Activated T-cell treated with anti-CD3 and anti-CD28 coated beads for 4 hours (primary cell): ENCODE measurements at places on chromosomes 3 and 15.

DNA sequence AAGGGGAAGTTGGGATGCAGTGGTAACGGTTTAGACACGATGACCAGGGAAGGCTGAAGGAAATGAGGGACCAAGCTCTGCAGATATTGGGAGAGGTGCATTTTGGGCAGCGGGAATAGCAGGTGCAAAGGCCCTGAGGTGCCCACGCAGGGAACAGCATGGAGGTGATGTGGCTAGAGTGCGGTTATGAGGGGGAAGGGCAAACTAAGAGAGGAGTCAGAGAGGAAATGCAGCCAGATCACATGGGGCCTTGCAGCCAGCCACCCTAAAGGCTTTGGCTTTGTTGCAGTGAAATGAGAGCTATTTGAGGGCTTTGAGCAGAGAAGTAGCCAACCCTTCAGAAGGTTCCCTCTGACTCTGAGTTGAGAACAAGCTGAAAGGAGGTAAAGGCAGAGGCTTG is 2.6 kb downstream of the SPATA12 start:
- no peak for DNase-seq

DNA sequence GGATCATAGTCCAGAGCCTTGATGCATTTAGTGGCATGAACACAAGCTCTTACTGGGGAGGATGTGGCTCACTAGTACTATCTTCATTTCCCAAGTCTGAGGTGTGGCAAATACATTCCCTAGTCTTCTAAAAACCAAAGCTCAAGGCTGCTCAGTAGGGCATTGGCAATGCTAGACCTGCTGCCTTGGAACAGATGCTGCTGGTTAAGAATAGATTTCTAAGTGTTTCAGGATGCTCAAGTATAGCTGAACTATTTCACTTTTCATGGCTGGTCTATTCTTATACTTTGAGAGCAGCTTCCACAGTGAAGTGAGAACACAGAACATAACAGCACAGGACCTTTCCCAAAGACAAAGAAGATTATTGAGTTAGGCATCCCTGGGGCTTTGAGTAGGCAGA is 178.8 kb downstream of the CHST2 start:
- DNase-seq, result no peak

DNA sequence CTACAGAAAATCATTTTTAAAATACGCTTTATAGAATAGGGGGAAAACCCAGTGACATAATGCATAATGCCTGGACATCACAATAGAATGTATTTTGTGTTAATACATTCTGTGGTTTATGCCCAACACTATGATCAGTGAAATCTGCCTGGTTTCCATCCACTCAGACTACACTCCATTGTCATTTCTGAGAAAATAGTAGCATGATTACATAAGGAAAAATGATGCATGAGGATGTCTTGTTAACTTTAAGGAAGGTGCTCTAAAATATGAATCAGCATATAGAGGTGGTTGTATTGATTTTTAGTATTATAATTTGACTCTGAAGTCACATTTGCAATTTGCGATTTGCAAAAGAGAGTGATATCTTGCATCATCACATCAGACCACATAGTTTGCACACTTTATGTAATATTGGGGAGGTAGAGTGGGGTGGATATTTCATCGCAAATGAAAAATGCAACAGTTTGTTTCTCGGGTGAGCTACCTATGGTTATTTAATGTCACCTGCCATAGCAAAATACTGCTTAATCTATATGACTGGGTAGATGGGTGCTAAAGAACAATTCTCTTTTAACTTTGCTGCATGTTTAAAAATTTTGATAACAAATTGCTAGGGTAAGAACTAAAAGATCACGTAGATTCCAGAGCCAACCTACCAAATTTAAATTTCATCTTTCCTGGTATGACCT is 403.9 kb downstream of the IL5RA start:
- no peak for DNase-seq

DNA sequence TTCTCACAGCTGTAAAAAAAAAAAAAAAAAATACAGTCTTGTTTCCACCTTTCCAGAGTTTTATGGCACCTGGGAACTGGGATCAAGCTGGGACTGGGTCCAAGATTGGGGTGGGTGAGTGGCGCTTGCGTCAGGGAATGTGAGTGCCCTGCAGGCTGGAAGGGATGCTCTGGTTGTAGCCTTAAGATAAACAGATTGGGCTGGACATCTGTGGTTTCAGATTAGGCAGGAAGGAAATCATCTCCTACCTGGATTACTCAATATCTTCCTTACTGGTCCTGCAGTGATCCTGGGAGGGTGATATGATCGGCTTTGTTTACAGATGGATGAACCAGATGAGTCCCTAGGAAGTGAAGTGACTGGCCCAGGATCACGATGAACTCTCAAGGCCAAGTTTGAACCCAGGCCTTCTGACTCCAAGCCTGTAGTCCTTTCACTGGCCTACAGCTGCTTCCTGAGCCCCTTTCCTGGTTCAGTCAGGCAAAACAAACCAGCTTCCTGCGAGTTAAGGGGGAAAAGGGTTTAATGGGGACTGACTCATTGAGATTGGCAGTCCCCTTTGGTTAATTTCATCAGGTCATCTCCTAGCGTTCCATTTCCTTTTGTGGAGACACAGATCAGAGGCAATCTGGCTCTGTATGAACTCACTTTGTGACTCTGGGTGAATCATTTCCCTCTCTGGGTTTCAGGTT is 179.8 kb downstream of the THSD4 start:
- DNase-seq, result no peak

DNA sequence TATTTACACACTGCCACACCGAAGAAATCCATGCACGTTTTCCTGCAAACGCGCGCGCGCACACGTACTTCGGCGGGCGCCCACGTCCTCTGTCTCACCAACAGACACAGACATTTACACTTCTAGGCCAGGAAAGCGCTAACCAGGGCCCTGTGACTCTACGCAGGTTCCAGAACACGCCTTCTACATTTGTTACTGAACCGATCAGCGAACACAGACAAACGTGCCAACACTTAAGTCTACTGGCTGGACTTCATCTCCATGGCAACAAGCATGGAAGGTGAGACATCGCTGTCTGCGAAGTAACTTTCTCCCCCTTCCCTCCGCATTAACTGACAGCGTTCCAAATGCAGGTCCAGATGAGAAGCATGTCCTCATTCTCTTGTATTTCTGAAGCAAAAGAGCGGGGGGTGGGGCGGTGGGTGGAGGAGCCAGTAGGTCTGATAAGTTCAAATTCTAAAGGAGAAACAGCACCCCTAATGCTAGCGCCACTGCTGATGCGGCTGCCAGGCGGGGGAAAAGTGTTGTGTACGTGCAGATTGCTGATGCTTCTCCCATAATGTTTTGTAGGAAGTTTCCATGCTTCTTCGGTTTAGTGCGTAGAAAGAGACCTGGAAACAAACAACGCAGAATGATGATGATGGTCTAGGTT is at the start of gene CTXN2:
TSS of gene CTXN2 (plus strand) at position 92 of the 652 bp plus-strand sequence. CDS start 9,636 bp downstream, outside the sequence.
- DNase-seq, result no peak

DNA sequence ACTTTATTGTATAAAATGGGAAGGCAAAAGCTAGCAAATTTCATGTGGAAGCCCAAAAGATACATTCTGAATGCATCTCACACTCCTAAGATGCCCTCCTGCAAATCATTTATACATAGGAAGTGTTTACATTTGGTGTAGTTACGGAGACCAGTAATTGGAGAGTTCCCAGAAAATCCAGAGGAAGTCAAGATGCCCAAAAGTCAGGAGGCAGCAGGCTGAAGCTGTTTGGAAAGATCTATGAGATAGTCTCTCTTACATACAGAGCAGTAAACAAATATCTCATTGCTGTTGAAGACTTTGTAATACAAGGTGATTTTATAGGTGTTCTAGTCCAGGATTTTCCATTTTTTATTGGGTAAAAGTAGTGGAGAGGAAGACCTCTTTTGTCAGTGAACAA is 8.8 kb downstream of the KLHL24 start:
- DNase-seq, result no peak

DNA sequence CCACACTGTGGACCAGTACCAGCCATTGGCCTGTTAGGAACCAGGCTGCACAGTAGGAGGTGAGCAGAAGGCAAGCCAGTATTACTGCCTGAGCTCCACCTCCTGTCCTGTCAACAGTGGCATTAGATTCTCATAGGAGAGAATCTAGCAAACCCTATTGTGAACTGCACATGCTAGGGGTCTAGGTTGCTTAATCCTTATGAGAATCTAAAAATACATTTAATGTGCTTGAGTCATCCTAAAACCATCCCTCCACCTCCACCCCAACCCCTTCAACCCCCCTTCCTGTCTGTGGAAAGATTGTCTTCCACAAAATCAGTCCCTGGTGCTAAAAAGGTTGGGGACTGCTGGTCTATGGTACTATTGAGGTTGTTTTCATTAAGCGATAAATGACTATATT is 49.3 kb upstream of the KCNAB1 start:
- DNase-seq, result no peak

- DNase-seq, result no peak
Observed at GRCh38 chr15:89142423-89142822, 54.2 kb downstream of the ABHD2 start.

DNA sequence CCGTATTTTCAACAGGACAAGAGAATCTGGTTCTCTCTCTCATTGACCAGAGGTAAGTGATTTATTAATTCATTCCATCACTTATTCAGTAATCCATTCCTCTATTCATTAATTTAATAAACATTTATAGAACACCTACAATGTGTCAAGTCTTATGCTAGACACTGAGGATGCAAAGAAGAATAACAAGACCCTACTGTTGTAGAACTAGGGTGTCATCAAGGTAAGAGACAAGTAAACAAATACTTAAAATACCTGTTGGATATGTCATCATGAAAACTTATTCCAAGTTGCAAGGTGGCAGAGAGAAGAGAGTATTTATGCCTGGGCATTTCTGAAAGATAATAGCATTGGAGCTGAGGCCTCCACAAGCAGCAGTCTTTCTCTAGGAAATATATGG is 257.8 kb downstream of the CDIN1 start:
- DNase-seq, result no peak

DNA sequence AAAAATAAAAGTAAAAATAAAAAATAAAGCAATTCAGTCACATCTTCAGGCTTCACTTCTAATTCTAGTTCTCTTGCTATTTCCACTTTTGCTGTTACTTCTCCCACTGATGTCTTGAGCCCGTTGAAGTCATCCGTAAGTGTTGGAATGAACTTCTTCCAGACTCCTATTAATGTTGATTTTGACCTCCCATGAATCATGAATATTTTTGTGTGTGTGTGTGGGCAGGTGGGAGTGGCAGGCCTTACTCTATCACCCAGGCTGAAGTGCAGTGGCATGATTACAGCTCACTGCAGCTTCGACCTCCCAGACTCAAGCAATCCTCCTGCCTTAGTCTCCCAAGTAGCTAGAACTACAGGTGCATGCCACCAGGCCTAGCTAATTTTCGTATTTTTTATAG is 10.7 kb downstream of the USP4 start:
- no peak for DNase-seq

DNA sequence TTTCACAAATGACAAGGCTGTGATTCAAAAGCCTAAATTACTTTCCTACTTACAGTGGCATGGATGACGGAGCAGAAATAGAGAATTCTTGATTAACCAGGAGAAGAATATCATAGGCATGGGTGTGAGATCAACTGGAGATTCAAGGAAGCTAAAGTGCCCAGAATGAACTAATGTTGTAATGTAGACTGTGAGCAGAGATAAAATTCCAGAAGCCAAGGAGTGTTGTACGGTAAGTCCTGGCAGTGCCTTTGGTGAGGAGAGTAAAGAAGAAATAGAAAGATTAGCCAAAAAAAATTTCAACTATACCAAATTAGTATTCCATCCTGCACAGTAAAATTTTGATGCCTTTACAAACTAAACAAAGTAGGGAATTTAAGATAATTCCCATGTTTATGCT is 75.9 kb downstream of the ZBTB20 start:
- no peak for DNase-seq

- DNase-seq, result no peak
Observed at GRCh38 chr15:33492434-33493052, 181.8 kb downstream of the RYR3 start.

DNA sequence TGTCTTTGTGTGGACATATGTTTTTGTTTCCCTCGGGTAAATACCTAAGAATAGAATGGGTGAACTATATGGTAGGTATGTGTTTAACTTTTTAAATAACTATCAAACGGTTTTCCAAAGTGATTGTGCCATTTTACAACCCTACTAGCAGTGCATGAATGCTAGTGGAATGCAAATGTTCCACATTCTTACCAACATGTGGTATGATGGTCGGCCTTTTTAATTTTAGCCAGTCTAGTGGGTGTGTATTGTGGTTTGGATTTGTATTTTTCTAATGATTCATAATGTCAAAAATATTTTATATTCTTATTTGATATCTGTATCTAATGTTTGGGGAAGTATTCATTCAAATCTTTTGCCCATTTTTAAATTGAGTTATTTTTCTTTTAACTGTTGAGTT is 68.2 kb upstream of the SMAD3 start:
- DNase-seq, result no peak

DNA sequence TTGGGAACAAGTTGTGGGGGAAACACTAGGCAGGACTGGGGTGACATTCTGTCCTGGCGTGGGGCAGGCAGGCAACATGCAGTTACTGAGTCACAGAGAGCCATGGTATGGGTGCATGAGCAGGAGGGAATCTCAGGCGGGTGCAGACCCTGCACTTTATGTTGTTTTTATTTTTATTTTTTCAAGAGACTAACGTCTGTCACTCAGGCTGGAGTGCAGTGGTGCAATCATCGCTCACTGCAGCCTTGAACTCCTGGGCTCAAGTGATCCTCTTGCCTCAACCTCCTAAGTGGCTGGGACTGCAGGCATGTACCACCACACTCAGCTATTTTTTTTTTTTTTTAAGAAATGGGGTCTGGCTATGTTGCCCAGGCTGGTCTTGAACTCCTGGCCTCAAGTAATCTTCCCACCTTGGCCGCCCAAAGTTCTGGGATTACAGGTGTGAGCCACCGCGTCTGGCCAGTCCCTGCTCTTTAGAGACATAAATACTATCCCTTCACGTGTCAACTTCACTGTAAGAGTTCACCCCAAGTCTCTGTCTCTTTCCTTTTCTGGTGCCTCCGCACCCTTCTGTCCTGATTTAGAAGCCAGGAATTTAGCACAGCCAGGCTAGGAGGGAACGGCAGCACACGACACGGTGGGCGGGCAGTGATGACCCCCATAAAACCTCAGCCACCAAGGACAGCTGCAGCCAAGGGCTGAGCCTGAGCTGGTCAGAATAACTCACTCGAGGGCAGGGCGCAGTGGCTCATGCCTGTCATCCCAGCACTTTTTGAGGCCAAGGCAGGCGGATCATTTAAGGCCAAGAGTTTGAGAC is 72.8 kb upstream of the IQSEC1 start:
- DNase-seq, result no peak

- DNase-seq, result no peak
Observed at GRCh38 chr3:149426325-149426724, 48.2 kb upstream of the TM4SF4 start.

DNA sequence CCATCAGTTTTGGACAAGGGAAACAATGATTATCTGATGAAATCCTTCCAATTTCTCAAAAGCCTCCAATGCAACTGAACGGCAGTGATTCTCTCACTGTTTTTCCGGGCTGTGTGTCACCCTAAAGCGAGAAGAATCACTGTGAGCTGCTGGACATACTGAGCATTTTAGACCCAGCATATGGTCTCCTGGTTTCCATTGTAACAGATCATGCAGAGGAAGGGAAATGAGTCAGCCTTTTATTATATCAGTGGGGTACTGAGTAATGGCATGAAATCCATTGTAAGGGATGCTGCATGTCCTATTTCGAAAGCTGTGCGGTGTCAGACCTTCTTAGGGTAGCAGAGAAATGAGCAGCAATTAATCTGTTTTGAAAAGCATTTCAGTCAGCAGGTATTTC is 287.1 kb downstream of the IL5RA start:
- no peak for DNase-seq
